ENCODE measurements at places on chromosomes 13 and 19.
A peak's percentile ranks its signal among the peaks of the same experiment; 100 is the strongest.

DNA sequence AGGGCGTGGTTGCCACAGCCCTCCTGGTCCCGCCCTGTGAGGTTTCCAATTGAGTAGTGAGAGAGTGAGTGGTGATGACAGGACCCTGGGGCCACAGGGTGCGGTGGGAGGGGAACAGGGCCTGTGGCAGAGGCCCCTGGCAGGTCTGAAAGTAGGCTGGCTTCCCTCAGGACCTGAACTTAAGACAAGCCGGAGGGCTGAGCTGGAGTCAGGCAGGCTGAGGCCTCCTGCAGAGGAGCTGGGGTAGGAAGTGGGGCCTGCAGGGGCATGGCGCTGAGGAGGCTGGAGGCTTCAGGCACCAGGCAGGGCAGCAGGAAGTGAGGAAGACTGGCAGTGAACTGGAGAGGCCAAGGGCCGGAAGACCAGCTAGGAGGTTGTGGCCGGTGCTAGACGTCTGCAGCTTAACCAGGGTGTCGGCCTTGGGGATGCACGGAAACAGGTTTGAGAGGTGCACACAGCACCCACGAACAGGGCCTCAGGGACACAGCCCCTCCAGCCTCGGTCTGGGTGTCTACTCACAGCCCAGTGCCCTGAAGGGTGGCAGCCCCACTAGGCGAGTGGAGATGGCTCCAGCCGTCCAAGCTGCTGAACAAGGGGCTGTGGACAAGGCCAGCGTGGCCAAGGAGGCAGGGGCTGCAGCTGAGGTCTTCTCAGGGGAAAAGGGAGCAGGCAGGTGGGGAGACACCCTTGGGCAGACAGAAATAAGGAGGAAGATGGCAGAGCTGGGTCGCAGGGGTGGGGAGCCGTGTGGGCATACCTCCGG, 17.8 kb downstream of the POP4 start:
- no peak for DNase-seq

- no peak for DNase-seq
Observed at GRCh38 chr19:55092423-55093318, 17.0 kb downstream of the EPS8L1 start.

DNA sequence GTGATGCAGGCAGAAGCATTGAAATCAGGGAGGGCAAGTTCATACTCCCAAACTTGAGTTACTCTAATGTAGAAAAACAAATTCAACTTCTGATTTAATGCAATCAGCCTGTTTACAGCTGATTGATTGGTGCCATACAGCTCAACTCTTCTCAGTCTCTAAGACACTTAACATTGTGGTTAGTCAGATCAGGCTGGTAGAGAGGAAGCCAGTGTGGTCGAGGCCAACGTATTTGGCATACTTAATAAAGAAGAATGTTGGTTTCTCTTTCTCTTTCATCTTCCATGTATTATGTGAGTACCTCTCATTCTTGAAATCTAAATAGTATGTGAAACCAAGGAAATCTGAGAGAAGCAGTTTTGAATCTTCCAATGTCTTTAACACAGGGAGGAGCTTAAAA, 255.0 kb upstream of the SLITRK1 start:
- peak; percentile 11 for DNase-seq

GRCh38 chr19:46298479-46299003, 1.7 kb downstream of the HIF3A start:
- DNase-seq: no peak

GRCh38 chr19:3073159-3073563, 10.9 kb upstream of the TLE5 start:
- no peak for DNase-seq

GRCh38 chr13:106738186-106738678, 170.3 kb upstream of the ARGLU1 start:
- no peak for DNase-seq

GRCh38 chr19:34366738-34367623, 2.0 kb downstream of the GPI start:
- DNase-seq: no peak

- no peak for DNase-seq
Observed at GRCh38 chr13:69423844-69424243, 683.8 kb upstream of the ATXN8OS start.

Measured in stimulated activated CD8-positive, alpha-beta memory T cell treated with anti-CD3 and anti-CD28 coated beads, Interleukin-15, amount 100 ng/mL, for 4 hours (primary cell).